HEK293T (cell line): ENCODE measurements at places on chromosomes 13 and 19.

DNA sequence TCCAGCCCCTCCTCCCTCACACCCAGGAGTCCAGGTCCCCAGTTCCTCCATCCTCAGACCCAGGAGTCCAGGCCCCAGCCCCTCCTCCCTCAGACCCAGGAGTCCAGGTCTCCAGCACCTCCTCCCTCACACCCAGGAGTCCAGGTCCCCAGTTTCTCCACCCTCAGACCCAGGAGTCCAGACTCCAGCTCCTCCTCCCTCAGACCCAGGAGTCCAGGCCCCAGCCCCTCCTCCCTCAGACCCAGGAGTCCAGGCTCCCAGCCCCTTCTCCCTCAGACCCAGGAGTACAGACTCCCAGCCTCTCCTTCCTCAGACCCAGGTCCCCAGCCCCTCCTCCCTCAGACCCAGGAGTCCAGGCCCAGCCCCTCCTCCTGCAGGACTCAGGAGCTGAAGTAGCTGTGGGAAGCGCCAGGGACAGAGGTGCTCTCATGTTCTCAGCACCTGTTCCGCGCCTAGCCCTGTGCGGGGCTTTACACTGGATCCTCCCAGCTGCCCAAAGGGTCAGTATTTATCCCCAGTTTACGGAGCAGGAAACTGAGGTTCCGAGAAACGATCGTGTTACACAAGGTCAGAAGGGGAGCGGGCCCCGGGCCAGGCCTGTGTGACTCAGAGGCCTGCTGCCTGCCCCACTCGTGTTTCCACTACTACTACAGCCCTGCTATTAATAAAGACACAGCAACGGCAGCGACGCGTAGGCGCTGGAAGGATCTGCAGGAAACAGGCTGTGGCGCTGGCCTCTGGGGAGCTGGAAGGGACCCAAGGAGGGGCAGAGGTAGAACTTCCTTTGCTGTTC, 1.7 kb upstream of the SBK3 start:
- peak; percentile 6 for DNase-seq

DNA sequence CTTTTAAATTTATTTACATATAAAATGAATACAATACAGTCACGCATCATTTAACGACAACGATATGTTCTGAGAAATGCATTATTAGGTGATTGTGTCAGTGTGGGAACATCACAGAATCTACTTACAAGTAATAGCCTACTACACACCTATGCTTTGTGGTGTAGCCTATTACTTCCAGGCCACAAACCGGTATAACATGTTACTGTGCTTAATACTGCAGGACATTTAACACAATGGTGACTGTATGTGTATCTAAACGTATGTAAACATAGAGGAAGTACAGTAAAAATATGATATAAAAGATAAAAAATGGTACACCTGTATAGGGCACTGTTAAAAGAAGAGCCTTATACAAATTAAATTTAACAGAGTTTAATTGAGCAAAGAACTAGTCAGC, 62.4 kb upstream of the KLHL1 start:
- DNase-seq, result no peak

GRCh38 chr19:31075146-31075655, 274.0 kb downstream of the TSHZ3 start:
- no peak for DNase-seq

- no peak for DNase-seq
These were observed 73.5 kb downstream of the STK24 start for GRCh38 chr13:98503175-98504028.

- no peak for DNase-seq
These were observed 130.3 kb upstream of the SERP2 start for GRCh38 chr13:44243198-44243857.

GRCh38 chr19:7522072-7522922, at the start of gene MCOLN1:
MCOLN1 (plus strand) TSS chr19:7522624; CDS start chr19:7522751, 127 bp downstream.
- peak; percentile 100 for DNase-seq

GRCh38 chr13:107834717-107835116, 380.6 kb downstream of the LIG4 start:
- no peak for DNase-seq

DNA sequence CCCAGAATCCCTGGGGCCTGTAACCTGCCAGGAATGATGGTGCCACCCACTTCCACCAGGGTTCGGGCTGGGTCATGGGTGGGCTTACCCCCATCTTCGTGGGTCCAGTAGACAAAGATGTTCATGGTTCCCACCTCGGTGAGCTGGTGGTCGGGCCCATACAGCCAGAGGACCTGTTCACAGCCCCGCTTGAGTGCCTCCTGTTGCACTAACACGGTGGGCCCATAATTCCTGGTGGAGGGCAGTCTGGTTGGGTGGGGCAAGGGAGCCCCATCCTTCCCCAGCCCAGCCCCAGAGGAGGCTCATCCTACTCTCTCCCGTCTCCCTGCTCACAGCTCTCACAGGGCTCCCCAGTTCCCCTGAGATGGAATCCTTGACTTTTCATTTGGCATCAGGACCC, 13.7 kb downstream of the BCAT2 start:
- DNase-seq, result no peak

- no peak for DNase-seq
These were observed 10.4 kb downstream of the FCER2 start for GRCh38 chr19:7691497-7691896.

GRCh38 chr13:33610438-33611120, 207.4 kb upstream of the RFC3 start:
- DNase-seq, result no peak

DNA sequence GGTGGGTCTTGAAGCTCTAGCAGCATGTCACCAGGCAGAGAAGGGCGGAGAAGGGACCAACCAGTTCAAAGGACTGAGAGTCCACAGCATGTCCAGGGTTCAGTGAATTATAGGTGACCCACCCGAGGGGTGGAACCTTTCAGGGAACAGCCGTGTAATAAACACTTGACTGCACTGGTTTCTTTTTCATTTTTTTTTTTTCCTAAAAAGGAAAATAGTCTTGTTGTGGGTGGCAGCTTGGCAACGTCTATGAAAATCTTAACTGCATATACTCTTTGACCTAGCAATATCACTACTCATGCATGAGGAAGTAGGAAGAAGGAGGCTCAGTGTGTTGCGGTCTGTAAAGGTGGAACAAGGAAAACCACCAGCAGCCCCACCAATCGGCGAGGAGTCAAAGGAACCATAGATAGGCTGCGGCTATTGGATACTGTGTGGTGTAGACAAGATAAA, 13.0 kb upstream of the MYH14 start:
- DNase-seq, result no peak

GRCh38 chr13:27338816-27339215, 68.2 kb downstream of the RASL11A start:
- peak; percentile 57 for DNase-seq

DNA sequence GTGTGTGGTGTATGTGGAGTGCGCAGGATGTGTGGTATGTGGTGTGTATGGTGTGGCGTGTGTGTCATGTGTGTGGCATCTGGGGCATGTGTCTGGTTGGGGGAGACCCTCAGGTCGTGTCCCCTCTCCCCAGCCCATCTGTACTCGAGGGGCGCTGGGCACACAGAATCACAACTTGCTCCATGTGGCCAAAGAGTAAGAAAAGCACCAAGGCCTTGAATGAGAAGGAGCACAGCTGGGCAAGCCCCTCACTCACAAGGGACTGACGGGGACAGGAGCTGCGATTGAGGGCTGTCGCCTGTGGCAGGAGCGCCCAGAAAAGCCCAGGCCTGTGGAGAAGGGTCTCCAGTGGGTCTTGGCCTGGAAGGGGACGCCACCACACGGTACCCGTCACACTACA, 62.8 kb downstream of the PEPD start:
- DNase-seq, result no peak

GRCh38 chr19:41264581-41265394, 616 bp downstream of the HNRNPUL1 start:
- DNase-seq, result peak; percentile 17

DNA sequence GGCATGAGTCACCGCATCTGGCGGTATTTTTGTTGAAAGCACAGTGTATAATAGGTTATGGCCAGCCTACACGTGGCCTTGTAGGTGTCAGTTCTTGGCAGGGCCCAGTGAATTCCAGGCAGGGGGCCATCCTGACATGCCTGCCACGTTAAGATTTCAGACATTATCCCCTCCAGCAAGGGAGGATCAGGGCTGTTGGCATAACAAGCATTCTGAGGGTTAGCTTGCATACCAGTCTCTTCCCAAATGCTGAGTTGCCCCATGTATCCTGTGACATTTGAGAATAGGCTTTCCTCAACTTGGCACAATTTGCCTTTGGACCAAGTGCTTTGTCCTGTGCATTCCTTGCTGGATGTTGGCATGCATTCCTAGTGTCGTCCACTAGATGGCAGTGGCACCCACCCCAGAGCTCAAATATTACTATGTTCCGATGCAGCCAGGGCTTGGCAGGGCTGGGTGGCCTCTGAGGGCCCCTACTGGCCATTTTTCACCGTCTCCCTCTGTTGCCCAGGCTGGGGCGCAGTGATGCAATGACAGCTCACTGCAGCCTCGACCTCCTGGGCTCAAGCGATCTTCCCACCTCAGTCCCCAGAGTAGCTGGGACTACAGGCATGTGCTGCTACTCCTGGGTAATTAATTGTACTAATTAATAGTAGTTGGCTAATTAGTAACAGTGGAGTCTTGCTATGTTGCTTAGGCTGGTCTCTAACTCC, 31.2 kb downstream of the NLRP12 start:
- DNase-seq, result peak; percentile 84

GRCh38 chr13:77397636-77398035, 70.7 kb upstream of the MYCBP2 start:
- DNase-seq, result no peak

- no peak for DNase-seq
These were observed 5.6 kb upstream of the AMH start for GRCh38 chr19:2243274-2244124.

DNA sequence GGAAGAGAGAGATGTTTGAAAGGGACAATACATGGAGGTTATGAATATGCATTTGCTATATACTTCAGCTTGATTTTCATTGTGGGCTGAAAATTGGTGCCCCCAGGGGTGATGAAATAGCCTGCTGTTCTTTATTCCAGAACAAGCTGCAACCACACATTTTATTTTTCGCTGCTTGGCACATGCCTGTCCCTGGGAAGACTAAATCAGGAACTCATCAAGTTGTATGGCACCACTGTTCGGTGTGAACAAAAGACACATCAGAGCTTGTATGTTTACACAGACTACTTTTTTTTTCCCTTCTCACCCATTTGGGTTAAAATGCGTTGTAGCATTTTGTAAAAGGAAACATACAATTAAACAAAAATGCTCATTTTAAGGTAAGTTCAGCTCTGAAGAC, 230.7 kb downstream of the NALCN start:
- no peak for DNase-seq

DNA sequence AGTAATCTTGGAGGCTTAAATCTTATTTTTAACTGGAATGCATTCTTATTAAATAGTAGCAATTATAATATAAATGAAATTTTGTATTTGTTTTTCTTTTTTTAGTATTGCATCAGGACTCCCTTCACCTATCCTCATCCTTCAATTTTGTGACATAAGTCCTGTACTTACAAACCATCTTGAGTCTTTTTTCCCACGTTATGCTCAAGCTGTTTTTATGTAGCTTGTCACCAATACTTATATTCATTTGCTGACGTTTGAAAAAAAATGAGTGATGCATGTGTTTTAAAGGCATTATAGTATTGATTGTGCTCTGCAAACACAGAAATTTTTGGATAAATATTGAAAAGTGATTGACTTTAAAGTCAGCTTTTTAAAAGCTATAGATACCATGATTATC, 888 bp downstream of the GPR18 start:
- no peak for DNase-seq

DNA sequence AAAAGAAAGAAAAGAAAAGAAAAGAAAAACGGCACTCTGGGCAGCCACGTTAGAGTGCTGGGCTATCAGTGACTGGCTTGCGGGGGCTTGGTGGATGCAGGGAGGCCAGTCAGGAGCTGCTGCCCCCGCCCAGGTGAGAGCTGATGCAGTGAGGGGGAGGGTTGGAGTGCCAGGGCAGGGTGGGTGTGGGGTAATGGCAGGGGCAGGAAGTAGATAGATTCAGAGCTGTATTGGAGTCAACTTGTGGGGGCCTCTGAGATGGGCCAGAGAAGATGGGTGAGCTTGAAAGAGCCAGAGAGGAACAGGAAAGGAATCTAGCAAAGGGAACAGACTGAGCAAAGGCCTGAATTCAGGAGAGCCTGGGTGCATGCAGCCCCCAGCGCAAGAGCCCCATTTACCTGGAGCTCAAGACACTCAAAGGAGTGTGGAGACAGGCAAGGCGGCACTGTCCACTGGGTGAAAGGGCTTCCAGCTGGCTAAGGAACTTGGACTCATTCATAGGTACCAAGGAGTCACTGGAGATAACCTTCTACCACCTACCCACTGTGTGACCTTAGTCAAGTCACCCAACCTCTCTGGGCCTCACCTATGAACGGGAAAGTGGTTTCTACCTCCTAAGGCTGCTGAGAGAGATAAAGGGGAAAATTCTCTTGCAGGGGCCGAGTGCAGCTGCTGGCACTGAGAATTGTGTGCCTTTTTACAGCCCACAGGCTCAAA, 20.2 kb downstream of the VSTM2B start:
- no peak for DNase-seq

DNA sequence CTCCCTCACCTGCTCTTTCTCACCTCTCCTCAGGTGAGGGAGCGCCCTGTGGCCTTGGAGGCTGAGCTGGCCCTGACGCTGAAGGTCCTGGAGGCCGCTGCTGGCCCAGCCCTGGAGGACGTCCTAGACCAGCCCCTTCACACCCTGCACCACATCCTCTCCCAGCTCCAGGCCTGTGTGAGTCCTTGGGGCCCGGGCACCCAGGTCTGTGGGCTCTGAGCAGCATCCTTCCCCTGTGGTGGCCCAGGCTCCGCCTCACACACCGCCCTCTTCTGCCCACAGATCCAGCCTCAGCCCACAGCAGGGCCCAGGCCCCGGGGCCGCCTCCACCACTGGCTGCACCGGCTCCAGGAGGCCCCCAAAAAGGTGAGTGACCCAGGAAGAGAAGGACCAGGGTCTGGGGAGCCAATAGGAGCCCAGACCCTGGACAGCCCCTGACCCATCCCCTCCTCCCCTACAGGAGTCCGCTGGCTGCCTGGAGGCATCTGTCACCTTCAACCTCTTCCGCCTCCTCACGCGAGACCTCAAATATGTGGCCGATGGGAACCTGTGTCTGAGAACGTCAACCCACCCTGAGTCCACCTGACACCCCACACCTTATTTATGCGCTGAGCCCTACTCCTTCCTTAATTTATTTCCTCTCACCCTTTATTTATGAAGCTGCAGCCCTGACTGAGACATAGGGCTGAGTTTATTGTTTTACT, 1.9 kb downstream of the IFNL1 start:
- no peak for DNase-seq

DNA sequence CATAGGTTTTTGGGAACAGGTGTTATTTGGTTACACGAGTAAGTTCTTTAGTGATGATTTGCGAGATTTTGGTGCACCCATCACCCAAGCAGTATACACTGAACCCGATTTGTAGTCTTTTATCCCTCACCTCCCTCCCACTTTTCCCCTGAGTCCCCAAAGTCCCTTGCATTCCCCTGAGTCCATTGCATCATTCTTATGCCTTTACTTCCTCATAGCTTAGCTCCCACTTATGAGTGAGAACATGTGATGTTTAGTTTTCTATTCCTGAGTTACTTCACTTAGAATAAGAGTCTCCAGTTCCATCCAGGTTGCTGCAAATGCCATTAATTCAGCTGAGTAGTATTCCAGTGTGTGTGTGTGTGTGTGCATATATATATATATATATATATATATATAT, 97.2 kb upstream of the EDNRB start:
- no peak for DNase-seq

GRCh38 chr13:105441051-105441750, 1094.3 kb downstream of the EFNB2 start:
- DNase-seq, result no peak

- no peak for DNase-seq
These were observed 3.5 kb downstream of the KLF2 start for GRCh38 chr19:16327911-16328823.

GRCh38 chr13:46478651-46479050, 74.3 kb upstream of the LRCH1 start:
- DNase-seq, result no peak
